ENCODE measurements at places on chromosomes 16 and 17.
A peak's percentile ranks its signal among the peaks of the same experiment; 100 is the strongest.

DNA sequence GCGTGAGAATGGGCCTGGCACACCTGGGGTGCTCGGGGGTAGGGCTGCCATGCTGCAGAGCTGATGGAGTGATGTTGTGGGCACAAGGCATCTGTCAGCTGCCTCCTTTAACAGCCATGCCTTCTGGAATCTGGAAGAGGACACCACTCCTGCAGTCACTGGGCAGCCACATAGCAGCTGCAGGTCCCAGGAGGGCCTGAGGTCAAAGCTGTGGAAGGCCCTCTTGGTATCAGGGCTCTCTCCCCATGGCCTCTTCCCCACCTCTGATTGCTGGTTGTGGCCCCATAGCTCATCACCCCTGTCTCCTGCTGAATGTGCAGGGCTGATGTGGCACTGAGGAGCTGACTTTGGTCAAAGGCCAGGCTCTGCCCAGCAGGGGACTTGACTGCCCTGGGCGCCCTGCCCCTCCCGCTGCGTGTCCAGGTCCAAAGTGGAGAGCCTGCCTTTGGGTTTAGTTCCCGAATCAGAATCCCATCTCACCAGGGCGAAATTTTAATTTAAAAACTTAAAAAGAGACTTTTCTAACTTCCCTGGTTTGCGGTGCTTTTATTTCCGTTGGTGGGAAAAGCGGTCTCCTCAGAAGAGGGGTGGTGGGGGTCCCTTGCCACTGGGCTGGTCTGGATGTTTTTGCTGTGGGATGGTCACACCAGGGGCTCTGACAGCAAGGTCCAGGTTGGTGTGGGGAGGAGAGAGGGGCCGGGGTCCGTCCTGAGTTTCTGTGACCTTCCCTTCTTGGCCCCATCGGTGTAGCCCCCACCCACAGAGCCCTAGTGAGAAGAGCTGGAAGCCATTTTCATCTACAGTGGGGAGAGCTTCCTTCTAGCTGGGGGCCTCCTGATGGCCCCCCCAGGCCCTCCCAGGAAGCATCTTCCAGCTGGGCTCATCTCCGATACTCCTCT is 5.9 kb downstream of the UBALD2 start:
- DNase-seq: no peak

- DNase-seq: no peak
Observed at GRCh38 chr17:40602445-40603443, 37.5 kb upstream of the CCR7 start.

DNA sequence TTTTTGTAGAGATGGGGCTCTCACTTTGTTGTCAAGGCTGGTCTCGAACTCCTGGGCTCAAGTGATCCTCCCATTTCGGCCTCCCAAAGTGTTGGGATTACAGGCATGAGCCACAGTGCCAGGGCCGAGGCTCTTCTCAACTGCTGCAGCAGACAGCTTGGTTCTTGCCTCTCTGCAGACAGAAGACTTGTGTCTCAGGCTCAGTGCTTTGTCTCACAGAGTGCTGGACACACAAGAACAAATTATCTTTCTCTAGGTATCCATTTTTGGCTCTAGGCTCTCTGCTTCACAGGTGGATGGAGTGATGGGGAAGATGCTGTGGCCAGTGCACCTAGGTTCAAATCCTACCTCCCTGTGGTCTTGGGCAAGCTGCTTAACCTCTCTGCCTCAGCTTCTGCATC is 80.8 kb upstream of the RNU2-1 start:
- DNase-seq: no peak

DNA sequence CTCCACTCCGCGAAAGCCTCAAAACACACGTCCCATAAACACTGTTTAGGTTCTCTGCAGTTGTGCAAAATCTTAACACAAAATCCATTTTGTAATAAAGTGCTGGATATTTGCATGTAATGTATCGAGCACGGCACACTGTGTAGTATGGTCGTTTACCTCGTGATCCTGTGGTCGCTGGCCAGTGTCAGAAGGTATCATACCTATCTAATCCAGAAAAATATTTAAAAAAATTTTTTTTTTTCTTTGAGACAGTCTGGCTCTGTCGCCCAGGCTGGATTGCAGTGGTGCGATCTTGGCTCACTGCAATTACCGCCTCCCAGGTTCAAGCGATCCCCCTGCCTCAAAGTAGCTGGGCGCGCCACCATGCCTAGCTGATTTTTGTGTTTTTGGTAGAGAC is 996 bp downstream of the RPL38 start:
- DNase-seq: no peak

- DNase-seq: no peak
Observed at GRCh38 chr17:74296548-74296936, 22.5 kb downstream of the DNAI2 start.

- no peak for DNase-seq
Observed at GRCh38 chr16:66903544-66904427, 14.9 kb downstream of the CDH16 start.

GRCh38 chr17:73791631-73792030 is 147.4 kb upstream of the SDK2 start:
- DNase-seq: no peak

DNA sequence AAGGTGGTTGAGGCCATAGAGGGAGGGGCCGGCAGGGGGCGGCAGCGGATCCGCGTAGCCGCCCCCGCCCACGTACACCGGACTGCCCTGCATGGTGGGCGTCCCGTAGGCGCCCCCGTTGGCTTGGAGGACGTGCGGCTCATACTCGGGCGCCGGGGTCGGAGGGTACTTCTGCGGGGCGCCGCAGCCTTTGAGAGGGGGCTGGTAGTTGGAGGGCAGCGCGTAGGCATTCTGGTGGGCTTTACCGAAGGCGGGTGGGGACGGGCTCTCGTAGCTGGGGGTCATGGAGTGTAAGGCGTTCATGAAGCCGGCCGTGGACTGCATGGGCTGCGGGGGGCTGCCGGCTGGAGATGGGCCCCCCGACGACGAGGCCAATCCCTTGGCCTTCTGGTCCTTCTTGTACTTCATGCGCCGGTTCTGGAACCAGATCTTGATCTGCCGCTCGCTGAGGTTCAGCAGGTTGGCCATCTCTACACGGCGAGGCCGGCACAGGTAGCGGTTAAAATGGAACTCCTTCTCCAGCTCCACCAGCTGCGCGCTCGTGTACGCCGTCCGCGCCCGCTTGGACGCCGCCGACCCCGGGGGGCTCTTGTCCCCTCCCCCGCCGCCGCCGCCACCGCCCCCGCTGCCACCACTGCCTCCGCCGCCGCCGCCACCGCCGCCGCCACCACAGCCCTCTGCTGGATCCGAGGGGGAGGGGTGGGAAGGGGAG is 5.7 kb upstream of the HOXB2 start:
- DNase-seq: no peak

GRCh38 chr16:57892041-57892440 is 78.9 kb downstream of the CNGB1 start:
- no peak for DNase-seq

DNA sequence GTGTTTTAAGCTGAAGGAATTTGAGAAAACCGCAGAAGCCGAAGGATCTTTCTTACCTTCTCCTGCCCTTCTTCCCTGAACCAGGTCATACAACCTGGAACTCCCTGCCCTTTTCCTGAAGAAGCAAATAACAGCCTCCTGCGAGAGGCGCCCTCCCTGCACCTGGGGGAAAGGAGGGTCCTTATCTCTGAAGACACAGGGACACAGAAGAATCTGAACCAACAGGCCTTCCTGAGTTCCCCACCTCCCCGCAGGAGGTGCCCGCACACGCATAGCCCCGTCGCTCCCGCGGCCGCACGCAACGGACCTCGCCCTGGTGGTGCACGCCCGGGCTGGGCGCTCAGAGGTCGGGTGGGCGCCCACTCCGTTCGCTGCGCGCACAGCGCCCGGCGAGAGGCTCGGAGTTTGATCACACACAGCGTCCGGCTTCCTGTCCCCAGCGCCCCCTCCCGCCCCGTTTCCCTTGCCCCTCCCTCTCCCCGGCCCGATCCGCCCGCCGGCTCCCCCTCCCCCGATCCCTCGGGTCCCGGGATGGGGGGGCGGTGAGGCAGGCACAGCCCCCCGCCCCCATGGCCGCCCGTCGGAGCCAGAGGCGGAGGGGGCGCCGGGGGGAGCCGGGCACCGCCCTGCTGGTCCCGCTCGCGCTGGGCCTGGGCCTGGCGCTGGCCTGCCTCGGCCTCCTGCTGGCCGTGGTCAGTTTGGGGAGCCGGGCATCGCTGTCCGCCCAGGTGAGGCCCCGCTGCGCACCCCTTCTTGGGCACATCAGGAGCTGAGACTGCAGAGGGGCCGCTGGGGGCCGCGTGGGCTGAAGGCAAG is at the start of gene TNFSF12:
Gene TNFSF12, plus strand, starts transcription at position 474 of the 816 bp plus-strand sequence. Its CDS starts 96 bp downstream, at position 570.
- DNase-seq: peak; percentile 81
